ENCODE measurements at places on chromosomes 6 and 20.
A peak's percentile ranks its signal among the peaks of the same experiment; 100 is the strongest.

- DNase-seq, result no peak
These were observed 63.1 kb downstream of the ASCC3 start for GRCh38 chr6:100818066-100818465.

- DNase-seq, result peak; percentile 45
These were observed 36.5 kb downstream of the AKAP12 start for GRCh38 chr6:151276112-151276740.

DNA sequence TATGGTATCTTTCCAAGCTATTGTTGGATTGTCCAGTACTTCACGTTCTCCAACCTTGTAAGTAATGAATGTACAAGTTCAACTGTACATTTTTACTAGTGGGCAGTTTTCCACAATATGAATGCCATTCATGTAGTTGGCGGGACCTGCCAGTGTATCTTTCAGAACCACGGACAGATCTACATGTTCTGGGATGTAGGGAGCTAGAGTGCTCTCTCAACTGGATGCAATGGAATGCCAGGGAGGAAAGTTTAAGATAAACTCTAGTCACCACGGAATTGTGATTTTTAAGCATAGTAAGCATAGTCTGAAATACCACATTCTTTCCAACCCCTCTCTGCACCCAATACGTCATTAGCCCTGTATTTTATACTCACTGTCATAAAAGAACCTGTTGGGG lies 21.5 kb upstream of the HLA-C start:
- peak; percentile 31 for DNase-seq

DNA sequence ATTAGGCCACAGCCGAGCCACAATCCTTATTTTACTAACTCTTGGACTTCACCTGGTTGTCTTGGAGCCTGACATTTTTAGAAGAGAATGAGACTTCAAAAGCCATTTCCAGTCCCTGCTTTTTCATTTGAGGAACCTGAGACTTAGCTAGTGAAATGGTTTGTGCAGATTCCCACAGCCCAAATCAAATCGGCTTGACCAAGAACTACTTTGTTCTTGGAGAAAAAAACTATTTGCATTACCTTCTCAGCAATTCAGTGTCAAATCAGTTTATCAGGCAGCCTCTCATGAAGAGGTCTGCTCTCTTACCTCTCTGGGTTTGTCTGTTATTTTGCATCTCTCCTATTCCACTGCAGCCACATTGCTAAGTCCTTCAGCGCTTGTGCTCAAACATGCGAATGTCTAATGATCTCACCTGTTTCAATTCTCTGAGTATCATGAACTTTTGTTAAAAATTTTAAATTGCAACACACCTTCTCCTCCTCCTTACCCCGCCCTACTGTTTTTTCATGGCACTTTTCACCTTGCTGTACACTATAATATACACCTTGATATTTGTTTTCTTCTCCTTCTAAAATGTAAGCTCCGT lies 573 bp upstream of the IFNGR1 start:
- DNase-seq, result no peak

DNA sequence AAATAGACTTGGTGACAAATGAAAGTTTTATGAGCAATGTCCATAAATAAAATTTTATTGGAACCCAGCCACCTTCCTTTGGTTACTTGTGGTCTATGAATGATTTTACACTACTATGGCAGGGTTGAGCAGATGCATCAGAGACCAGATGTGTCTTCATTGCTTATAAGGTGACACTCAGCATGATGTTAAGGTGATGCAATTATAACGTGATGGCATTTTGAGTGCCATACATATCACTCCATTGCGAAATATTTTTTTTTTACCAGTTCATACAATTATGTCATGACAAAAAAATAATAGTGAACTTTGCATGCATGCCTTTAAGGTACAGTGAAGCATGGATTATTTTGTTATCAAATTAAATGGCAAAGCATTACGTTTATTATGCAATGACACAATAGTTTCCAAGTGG lies 96.0 kb downstream of the ADTRP start:
- DNase-seq, result peak; percentile 61

GRCh38 chr6:90192857-90193256 lies 103.8 kb downstream of the BACH2 start:
- no peak for DNase-seq

DNA sequence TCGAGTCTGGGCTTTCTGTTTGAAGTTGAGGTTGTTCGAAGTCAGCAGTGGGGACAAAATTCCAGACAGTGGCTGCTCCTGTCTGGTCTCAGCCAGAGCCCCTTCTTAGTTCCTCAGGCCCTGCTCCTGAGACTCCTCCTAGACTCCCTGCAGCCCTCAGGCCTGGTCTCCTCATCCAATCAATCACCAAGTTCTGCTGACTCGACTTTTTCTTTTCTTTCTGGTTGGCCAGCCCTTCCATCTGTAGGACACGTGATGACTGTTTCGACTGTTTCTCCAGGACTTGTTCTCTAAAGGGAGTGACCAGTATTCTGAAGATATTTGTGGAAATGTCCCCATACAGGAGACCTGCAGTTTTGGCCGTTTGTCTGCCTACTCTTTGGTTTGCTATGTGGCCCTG lies 19.5 kb downstream of the PPP1R3G start:
- DNase-seq, result no peak

GRCh38 chr6:92545861-92546260 lies 873.5 kb downstream of the EPHA7 start:
- no peak for DNase-seq

DNA sequence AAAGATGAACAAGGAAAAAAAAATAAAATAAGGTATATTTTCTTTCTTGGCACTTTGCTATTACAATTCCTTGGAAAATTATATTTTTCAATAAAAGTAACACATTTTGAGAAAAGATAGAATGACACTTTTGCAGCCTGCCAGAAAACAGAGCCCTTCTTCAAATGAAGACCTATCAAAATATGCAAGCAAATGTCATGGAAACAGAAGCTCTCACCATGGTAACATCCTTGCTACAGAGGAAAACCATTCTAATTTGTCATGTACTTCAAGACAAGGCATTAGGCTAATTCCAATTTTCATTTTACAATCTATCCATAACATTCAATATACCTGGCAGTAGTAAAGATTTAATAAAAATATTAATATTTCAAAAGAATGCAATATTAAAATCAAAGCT lies 177.9 kb downstream of the RNGTT start:
- no peak for DNase-seq

GRCh38 chr6:157381631-157382621 lies 936 bp downstream of the ZDHHC14 start:
- DNase-seq, result peak; percentile 70

DNA sequence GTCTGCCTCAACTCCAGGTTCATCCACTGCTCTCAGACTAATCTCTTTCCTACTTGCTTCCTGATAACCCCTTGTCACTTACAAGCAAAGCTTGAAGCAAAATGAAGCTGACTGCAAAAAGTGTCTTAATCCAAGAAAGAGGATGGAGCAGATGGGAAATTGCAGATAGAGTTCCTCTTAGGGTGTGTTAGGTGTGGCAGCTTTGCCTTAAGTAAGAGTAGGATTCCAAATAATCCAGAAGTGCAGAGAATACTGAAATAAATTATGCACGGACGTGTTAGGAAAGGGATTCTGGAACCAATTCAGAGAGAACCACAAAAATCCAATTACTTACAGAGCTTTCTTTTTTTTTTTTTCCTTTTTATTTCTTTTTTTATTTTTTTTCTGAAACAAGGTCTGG lies 6.1 kb upstream of the RPL7L1 start:
- no peak for DNase-seq

- no peak for DNase-seq
These were observed 8.0 kb upstream of the COL21A1 start for GRCh38 chr6:56255349-56255748.

All from EL (cell line).